ENCODE measurements at places on chromosomes 5 and 9. TPM values are rescaled to one million over a fixed set of nuclear protein-coding genes. Genes with fewer than 3 reads are reported as not detected.

The FOXD4L4 gene
- total RNA-seq: under 0.01 TPM

The CBY3 gene
- not detected for total RNA-seq

The PCDHAC2 gene
- 0.36 TPM for total RNA-seq

The SEMA6A gene
- total RNA-seq: under 0.01 TPM

The FCN2 gene
- not detected for total RNA-seq

The AJM1 gene
- total RNA-seq: 0.88 TPM

The C1QTNF3 gene
- 2.4 TPM for total RNA-seq

The ADAMTS2 gene
- 203 TPM for total RNA-seq

DNA sequence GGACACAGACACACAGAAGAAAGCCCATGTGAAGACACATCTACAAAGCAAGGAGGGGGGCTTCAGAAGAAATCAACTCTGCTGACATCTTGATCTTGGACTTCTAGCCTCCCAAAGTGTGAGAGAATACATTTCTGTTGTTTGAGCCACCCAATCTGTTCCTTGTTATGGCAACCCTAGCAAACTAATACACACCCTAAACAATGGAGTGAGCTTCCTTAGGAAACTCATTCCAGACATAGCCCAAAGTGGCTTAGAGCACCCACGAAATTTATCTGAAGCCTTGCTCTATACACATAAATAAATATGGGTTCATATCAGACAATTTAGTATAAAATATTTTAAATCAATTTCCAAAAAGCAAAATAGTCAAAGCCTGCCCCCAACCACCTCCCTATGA, 7.6 kb upstream of the TBC1D2 start:
- DNase-seq: no peak

DNA sequence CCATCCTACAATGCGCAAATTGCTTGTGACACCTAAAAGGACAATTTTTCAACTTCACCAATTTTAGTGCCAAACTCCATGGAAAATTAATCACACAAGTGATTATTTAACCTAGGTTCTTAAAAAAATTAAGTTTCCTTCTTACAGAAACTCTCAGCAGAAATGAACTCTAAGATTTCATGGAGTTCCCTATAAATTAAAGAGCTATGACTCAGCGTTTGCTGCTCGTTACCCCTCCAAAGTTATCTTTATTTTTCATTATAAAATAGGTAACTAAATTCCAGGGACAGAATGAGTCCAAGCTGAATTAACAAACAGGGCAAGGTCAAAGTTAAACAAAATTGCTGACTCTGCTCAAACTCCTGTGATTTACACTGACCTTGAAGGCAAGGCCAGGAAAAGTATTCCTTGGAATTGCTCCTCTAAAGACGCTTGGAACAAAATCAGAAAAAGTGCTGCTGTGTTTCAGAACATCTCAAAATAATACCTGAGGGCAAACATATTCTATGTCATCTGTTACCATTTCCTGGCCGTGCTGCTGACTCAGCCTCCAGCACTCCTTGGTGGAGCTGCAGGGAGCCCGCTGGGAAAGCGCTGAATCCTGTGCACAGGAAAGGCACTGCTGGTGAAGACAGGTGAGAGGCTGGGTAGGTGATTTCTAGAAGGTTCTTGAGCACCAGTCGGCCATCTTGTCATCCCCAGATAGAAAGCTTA, 2.5 kb upstream of the CMBL start:
- DNase-seq: peak; percentile 90

- no peak for DNase-seq
These were observed 12.9 kb upstream of the WDR38 start for GRCh38 chr9:124840300-124840833.

DNA sequence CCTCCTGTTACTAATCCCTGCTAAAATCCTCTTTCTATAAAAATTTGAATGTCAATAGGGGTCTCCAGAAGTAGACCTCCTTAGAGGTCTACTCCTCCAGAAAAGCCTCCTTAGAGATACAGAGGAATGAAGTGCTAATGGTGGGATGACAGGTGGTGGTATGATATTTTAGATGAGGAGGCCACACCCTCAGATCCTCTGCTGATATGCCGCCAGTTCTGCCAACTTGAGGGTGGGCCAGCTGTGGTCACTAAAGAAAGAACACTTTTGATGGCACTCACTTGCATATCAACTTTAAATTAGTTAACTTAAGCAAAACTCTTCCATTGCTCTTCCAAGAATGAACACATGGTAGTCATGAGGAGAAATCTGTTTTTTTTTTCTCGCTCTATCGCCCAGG, 16.9 kb upstream of the UBAP2 start:
- DNase-seq: no peak

DNA sequence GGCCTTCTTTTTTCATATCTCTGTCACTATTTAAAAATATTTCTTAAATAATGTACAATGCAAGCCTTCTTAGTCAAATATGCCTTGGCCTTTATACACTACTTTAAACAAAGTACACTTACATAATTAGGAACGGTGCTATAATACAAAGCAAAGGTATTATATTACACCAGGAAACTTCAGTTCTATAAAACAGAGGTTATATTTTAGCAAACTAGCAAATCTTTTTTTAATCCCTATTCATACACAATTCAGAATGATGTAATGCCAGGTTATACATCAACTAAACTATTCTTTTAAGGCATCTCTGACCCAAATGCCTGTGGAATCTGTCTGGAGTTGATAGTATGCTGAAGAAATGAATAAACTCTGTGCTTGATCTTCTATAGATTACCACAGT, 10.7 kb upstream of the LURAP1L start:
- DNase-seq: peak; percentile 10

- no peak for DNase-seq
These were observed 324.3 kb upstream of the RORB start for GRCh38 chr9:74172874-74173273.

- no peak for DNase-seq
These were observed 82.3 kb downstream of the SPTLC1 start for GRCh38 chr9:92032891-92033290.

DNA sequence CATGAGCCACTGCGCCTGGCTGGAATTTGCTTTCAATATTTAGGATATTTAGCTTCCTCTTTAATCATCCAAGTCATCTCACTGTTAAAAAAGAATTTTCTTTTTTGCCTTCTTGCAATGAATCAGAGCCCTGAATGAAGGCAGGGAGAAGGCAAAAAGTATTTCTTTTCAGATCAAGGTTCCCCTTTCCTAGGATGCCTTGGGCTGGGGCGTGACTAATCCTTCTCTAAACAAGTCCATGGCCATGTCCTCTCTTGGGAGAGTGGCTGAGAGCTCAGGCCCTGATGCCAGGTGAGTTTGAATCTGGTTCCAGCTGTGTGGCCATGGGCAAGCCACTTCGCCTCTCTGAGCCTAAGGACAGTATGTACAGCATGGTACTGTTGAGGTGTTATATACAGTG, 84.8 kb upstream of the NEURL1B start:
- no peak for DNase-seq

GRCh38 chr9:109975574-109976295, 195.7 kb downstream of the PALM2AKAP2 start:
- DNase-seq: peak; percentile 88

- peak; percentile 51 for DNase-seq
These were observed 178.0 kb upstream of the PPP1R26 start for GRCh38 chr9:135301271-135302263.

GRCh38 chr5:135033901-135034235, at the start of gene PITX1:
TSS of gene PITX1 (minus strand) at chr5:135034228. CDS start at chr5:135033881, 347 bp downstream.
- DNase-seq: no peak

GRCh38 chr5:78634634-78635033, 13.9 kb downstream of the LHFPL2 start:
- DNase-seq: no peak

DNA sequence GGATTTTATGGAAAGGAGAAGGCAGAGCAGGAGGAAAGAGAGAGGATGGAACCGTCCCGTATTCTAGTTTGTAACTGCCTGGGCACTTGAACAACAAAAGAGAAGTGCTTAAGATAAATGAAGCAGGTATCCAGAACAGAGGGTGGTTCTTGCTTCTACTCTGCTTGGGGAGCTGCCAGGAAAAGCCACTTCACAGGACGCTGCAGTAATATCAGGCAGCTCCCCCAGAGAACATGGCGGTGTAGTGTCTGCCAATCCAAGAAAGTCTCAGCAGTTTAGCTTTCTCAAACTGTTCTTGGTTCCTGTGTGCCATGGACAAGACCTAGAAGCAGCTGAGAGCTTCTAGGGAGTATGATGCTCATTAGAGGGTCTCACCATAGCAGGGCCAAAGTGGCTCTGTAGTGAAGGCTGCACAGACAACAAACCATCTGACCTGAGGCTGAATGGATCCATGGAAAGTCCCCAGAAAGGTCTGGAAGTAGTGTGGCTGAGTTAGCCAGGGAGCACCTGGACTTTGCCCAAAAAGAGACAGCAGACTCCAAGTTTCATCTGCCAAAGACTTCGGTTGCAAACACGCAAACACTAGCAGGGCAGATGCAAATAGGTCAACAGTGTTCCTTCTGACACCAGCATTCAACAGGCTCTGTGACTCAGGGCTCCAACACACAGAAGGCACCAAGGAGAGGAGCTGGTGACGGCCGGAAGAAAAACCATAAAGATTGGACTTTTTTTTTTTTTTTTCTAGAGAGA, 72.2 kb upstream of the TNFSF8 start:
- DNase-seq: no peak

DNA sequence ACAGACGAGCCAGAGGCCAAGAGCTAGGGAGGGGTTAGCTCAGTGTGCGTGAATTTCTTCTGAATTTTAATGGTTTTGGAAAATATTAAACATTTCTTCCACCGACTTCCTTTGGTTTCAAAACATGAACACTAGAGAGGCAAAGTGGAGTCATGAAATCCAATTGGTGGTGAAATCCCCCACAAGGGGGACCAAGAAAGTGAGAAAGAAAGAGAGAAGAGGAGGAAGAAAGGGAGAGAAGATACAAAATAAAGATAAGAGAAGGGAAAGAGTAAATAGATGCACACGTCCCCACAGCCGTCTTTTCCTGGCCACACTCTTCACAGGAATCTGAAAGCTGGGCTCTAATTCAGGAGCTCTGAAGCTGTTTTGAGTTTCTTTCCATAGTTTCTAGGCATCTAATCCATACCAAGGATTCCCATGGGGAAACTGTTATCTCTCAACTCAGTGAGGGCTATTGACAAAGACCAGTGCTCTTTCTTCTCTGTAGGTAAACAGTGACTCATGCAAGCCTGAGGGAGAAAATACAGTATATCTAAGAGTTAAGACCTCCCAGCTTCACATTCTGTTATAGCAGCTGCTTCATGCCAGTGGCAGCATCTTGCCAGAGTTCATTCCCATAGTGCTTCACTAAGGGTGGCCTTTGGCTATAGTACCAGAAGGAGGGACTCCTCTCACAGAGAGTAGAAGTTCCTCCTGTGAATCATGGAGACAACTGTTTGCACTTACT, 115.8 kb upstream of the LIFR start:
- DNase-seq: no peak

DNA sequence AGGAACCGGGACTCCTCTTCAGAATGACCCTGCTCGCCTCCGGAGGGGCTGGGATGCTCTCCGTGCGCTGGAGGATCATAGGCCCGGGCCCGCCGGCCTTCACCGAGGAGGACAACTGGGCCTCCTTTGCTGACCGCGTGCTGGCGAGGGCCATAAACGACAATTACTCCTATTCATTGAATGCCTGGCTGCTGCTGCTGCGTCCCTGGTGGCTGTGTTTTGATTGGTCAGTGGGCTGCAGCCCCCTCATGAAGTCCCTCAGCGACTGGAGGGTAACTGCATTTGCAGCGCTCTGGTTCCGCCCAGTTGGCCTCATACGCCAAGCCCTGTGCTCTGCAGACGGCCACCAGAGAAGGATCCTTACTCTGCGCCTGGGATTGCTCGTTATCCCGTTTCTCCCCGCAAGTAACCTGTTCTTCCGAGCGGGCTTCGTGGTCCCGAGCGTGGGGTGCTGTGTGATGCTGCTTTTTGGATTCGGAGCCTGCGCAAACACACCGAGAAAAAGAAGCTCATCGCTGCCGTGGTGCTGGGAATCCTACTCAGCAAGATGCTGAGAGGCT, 16.6 kb downstream of the OR2V1 start:
- DNase-seq: no peak

- no peak for DNase-seq
These were observed 86.5 kb upstream of the TNFAIP8 start for GRCh38 chr5:119269061-119269944.

DNA sequence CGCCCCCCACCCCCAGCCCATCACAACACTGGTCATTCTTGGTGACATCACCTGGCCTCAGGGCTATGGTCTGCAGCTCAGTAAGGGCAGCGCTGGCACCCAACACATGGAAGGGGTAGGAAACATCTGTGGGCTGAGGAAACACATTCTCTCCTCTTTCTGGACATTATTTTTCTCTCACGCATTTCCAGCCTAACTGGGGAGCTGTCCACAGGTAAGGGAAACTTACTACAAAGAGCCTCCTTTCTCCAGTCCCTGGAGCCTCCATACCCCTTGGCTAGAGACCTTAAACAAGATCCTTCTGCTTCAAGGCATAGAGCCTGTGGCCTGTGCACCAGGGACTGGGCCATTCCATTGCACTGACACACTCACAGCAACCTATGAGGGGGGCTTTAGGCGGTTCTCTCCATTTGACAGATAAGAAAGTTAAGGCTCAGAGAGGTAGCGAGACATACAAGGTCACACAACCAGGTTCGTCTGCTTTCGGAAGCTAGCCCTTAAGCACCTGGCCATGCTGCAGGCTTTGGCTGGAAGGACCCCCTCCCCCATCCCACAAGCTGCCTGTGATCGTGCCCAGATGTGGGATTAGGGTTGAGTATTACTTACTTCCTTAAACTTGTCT, 40.7 kb downstream of the CXXC5 start:
- DNase-seq: no peak

DNA sequence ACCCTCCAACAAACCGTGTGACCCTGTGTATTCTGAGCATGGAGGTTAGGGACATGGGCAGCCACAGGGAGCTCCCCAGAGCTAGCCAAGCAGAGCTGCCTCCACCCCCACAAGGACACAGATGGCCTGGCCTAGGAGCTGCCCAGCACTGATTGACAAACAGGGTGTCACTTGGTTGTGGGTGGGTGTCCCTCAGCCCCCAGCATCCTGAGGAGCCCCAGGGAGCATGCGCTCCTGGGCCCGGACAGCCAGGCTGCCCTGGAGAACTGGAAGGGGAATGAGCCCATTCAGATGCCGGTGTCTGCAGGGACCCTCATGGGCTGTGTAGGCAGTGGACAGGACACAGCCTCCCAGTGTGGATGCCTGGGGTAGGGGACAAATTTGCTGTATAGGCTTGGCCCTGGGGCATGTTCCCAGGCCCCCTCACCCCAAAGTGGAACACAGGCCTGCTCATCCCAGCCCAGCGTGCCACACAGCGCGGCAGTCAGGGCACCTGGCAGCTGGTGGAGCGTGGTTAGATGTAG, 124.8 kb upstream of the LMX1B start:
- no peak for DNase-seq

Data from osteoblast (primary cell).